ENCODE measurements at places on chromosomes 3 and 15. TPM values are rescaled to one million over a fixed set of nuclear protein-coding genes. Genes with fewer than 3 reads are reported as not detected.

DNA sequence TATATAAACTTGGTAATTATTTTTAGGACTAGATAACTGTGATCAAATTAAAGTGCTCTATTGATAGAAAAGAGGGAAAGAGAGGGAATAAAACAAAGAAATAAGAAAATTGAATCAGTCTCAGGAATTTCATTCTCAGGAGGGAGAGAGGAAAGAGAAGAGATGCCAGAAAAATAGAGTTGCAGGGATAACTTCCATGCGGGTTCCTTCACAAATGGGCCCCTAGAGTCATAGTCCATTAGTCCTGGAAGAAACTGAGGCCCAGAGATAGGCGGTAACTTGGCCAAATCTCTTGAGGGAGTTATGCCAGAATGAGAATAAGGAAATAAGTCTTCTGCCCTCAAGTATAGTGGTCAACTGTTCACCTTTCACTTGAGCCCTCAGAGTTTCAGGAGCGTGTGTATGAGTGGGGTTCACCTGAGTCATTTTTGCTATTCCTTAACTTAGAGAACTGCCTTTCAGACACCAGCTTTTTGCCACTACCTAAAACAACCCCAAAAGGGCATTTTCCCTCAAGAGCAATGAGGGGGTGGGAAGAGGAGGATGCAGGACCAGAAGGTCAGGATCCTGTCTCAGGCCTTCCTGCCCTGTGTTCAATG is 192.6 kb downstream of the MEX3B start:
- DNase-seq, result no peak

DNA sequence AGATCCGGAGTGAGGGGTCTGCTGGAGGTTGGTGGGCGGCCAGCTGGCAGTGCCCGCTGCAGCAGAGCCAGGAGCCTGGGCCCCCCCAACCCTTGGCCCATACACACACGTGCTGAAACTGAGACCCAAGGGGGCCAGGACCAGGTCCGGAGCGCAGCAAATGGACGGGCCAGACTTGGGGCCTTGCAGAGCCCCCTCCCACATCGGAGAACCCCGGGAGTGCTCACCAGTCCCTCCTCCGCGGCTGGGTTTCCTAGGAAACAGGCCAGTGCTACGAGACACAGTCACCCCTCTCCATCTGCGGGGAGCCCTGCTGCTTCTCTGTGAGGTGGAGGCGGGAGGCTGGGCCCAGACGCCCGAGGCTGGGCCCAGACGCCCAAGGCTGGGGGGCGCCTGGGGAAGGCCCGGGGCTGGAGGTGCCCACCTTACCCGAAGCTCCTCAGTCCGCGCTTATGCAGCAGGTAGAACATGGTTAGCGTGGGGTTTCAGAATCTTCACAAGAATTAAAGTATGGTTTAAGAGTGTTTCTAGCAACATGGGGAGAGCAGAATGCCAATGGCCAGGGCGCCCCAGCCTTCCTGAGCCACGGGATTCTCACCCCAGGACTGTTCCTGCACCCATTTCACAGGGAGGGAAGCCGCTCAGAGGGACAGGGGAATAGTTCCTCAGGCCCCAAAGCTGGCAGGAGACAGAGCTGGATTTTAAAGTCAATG is 135.0 kb upstream of the PRR20G start:
- no peak for DNase-seq

- no peak for DNase-seq
Observed at GRCh38 chr3:151009981-151010380, 37.5 kb upstream of the CLRN1 start.

DNA sequence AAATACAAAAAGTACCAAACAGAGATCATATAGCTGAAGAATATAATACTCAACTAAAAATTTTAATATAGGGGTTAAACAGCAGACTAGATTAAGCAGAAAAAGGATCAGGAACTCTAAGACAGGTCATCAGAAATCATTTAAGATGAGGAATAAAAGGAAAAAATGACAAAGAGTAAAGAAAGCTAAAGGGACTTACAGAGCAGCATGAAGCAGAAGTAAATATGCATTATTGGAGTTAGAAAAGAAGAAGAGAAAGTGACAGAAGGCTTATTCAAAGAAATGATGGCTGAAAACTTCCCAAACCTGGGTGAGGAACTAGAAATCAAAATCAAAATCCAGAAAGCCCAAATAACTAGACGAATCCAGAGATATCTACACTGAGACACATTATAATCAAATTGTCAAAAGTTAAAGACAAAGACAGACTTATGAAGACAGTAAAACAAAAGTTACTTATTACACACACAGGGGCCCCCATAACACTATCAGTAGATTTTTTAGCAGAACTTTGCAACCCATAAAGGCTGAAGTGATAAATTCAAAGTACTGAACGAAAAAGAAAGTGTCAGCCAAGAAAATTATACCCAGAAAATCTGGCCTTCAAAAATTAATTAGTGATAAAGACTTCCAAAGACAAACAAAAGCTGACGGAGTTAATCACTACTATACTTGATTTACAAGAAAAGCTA is 95.6 kb downstream of the SCAPER start:
- DNase-seq, result no peak

The CHL1 gene
- polyA plus RNA-seq, result 21.2 TPM

The MESD gene
- polyA plus RNA-seq, result 31.1 TPM

The TMEM108 gene
- 2.9 TPM for polyA plus RNA-seq

The GALNT15 gene
- 1.6 TPM for polyA plus RNA-seq

- no peak for DNase-seq
Observed at GRCh38 chr3:73503781-73504180, 121.0 kb downstream of the PDZRN3 start.

The ITPR1 gene
- polyA plus RNA-seq, result 55.3 TPM

DNA sequence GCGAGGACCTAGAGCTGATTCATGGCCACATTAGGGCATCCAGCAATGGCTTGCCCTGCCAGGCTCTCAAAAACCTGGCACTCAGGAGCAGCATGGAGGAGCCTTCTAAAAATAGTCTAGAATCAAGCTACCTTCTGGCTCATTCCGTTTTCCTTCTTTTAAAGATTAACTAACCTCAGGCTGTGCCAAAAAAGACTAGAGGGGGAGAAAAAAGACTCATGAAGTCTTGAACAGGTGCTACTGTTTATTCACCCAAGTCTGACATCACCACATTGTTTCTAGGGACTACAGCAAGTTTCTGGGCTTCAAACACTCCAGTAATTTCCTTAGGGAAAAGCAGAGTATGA is 125.8 kb downstream of the TNIK start:
- DNase-seq, result peak; percentile 40

DNA sequence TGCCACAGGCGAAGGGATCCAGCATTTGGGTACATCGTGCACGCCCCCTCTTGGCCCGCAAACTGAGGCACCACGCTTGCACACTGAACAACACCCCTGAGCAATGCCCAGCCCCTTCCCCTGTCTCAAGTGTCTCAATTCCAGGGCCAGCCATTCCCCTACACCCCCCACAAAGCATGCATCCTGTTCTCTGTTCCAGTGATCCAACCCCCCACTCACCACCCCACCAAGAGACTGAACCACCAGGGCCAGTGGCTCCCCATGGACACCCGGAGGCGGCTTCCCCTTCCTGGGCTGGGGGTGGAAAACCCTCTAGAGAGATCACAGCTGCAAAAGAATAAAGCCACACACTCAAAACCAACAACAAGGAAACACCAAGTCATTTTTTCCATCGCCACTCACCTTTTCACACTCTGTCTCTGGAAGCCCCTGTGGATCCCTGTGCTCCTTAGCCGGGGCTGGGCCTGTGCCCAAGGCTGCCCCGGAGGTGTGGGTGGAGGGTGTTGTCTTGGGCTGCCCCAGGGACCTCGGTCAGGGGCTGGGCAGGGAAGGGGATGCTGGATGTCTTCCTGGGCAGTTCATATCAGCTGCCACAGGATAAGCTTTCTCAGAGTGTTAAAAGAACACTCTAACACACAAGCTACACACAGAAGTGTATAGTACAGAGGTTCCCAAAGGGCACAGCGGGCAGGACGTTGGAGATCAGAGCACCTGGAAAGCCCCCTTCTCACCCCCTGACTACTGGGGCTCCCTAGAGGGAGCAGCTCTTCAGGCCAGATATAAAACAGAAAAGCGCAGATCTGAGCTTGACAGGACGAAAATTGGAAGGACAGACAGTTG is 92.5 kb downstream of the CHSY1 start:
- DNase-seq, result no peak

- DNase-seq, result no peak
Observed at GRCh38 chr3:186382217-186382885, 20.3 kb upstream of the DGKG start.

GRCh38 chr3:106783231-106783630 is 594.0 kb upstream of the CCDC54 start:
- no peak for DNase-seq

The MST1R gene
- polyA plus RNA-seq, result 1.2 TPM

The BUB1B gene
- polyA plus RNA-seq, result 33.2 TPM

DNA sequence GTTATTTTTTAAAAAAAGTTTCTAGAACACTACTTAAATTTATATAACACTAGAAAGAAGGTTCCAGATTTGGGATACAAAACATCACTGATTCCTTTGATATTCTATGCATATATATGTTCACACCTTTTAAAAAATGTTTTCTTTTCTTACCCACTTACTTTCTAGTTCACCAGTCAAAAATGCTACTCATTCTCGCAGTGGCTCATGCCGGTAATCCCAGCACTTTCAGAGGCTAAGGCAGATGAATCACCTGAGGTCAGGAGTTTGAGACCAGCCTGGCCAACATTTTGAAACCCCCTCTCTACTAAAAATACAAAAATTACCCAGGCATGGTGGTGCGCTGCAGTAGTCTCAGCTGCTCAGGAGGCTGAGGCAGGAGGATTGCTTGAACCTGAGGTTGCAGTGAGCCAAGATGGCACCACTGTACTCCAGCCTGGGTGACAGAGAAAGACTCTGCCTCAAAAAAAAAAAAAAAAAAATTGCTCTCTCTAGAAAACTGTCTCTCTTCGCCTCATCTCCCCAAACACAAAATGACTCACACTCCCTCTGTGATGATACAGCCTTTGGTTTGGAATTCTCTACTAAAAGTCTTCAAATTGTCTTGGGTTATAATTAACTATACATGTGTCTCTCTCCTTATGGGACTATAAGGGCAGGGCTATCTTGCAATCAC is 52.6 kb upstream of the TGFBR2 start:
- no peak for DNase-seq

DNA sequence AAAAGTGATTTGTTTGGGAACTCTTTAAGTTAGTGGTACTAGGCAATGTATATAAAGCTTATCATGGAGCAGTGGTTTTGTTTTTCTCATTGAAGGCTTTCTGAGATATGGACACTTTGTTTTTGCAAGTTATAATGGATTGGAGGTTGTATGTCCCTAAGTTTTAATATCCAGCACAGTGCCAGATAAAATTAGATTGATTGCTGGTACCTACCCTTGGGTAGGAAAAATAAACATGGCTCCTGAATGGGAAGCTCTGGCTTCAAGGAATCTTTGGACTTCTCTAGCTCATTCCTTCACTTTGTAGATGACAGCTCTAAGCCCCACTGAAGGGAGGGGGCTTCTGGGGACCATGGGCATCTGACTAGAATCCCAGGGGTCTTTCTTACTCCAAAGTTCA is 81.8 kb upstream of the SKOR1 start:
- no peak for DNase-seq

Data from left renal pelvis (tissue), 4 donors.